ENCODE measurements at places on chromosomes 4 and X. TPM values are rescaled to one million over a fixed set of nuclear protein-coding genes. Genes with fewer than 3 reads are reported as not detected.
A peak's percentile ranks its signal among the peaks of the same experiment; 100 is the strongest.

- H3K36me3 ChIP-seq = no peaks in the 10 kb centered on the region
- H3K27ac ChIP-seq = no peak overlapping the region
- no peak for DNase-seq
- H3K4me1 ChIP-seq = no peaks in the 10 kb centered on the region
- no peaks in the 10 kb centered on the region for H3K27me3 ChIP-seq
Measured at GRCh38 chr4:66357316-66357715, 687.0 kb upstream of the EPHA5 start.

DNA sequence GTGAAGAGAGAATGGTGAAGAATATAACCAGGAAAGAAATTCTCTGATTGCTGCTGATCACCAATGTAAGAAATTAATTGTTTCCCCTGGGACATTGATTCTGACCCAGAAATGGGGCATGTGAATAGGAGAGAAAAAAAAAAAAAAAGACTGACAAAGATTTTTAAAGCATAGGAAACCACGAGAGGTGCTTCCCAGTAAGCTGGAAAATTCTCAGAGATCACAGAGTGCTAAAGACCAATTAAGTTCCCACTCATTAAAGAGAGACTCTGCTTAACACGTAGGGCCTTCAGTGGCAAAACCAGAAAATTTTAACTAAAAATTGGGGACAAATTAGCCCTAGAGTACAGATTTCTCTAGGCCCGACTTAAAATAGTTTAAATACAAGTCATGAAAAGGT is 604.4 kb downstream of the ARAP2 start:
- H3K36me3 ChIP-seq = no peaks in the 10 kb centered on the region
- no peak overlapping the region for H3K4me3 ChIP-seq
- no peak overlapping the region for H3K27ac ChIP-seq

Gene ASIC5
- not detected for total RNA-seq

Gene FAT1
- total RNA-seq = 9.2 TPM

Gene ANOS1
- 0.55 TPM for total RNA-seq

Gene ARHGAP6
- total RNA-seq = 0.69 TPM

Gene SPANXA2
- not detected for total RNA-seq

DNA sequence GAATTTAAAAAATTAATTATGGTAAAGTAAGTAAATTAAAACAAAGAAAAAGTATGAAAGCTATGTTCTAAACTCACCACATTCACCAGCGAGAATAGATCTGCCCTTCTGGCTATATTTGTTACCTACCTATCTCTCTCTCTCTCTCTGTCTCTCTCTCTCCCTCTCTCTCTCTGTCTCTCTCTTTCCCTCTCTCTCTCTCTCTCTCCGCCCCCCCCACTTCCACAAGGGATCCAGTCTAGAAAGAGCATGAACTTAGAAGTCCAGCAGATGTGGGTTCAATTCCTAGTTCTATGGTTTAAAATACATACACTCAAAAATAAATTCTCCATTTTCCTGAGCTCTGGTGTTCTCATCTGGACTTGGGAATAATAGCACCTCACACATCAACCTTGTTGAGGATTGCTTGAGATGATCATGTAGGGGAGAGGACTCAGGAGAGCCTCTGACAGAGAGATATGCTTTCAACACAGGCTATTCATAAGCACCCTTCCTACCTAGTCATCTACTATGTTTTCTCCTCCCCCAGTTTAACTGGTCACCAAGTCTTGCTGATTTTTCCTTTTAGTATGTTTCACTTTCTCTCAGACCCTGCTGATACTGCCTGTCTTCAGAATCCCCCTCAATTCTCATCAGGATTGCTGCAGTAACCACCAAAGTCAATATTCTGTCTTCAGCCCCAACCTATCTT is 64.7 kb downstream of the SLC7A11 start:
- no peaks in the 10 kb centered on the region for H3K27me3 ChIP-seq
- H3K27ac ChIP-seq = peak overlapping the region; percentile 20
- peaks cover 8% of the 10 kb centered on the region for H3K36me3 ChIP-seq
- no peak overlapping the region for H3K4me3 ChIP-seq
- DNase-seq = no peak

GRCh38 chr4:36786519-36786918 is 458.0 kb upstream of the NWD2 start:
- H3K27me3 ChIP-seq = no peaks in the 10 kb centered on the region
- no peaks in the 10 kb centered on the region for H3K36me3 ChIP-seq
- H3K4me1 ChIP-seq = no peaks in the 10 kb centered on the region
- no peak overlapping the region for H3K27ac ChIP-seq
- DNase-seq = no peak

DNA sequence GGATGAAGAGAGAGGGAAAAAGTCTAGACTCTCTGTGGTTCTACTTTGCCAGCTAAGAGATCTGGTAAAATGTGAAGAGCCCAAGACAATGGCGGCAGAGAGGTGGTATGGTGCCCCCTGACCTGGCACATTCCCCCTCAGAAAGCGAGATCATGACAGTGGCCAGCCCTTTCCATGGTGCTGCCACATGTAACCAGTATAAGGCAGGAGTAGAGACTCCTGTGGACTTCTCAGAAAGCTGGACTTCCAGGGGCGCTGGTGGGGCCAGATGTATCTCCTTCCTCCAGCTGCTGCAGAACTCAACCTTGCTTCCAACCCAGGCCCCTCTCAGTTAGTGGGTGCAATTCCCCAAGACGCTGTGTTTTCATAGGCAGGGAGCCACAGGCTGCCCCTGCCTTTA is 9.6 kb downstream of the CTAG1A start:
- H3K4me3 ChIP-seq = no peak overlapping the region
- no peak overlapping the region for H3K27ac ChIP-seq
- peaks cover 13% of the 10 kb centered on the region for H3K27me3 ChIP-seq
- no peaks in the 10 kb centered on the region for H3K4me1 ChIP-seq
- DNase-seq = no peak

Gene PROM1
- 1.7 TPM for total RNA-seq

DNA sequence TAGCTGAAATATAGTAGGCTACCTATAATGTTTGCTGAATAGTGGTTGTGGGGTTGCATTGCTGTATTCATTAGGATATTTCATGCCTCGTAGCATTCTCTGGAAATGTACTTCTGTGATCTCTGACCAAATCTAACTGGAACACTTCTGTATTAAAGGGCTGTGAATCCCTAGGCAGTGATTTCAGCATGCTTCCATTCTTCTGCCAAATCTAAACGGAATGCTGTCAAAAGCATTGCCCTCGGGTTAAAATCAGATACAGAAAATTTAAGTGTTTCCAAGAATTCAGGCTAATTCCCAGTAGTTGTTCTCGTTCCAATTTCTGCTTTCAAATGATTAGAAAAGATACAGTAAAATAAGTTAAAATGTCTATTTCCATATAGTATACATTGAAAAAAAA is 1847.5 kb upstream of the IGFBP7 start:
- H3K4me1 ChIP-seq = no peaks in the 10 kb centered on the region
- no peaks in the 10 kb centered on the region for H3K27me3 ChIP-seq
- no peak overlapping the region for H3K27ac ChIP-seq
- H3K4me3 ChIP-seq = no peak overlapping the region
- no peaks in the 10 kb centered on the region for H3K36me3 ChIP-seq

Gene HTRA3
- 8.2 TPM for total RNA-seq

DNA sequence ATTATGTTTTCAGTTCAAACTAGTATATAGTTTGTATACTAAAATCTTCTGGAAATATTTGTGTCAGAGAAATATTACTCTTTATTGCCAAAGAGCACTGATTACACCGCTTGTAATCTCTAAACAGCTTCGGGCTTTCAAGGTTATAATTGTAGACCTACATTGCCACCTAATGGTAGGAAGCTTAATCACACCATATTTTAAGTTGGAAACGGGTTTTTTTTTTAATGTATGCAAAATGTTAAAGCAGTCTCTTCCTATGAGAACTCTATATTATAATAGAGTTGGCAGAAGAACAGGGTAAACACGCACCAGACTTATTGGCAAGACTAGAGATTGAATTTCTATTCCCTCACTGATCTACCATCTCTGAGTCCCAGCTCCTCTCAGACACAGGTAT is 19.5 kb upstream of the NFXL1 start:
- H3K4me1 ChIP-seq = peaks cover 3% of the 10 kb centered on the region
- no peak overlapping the region for H3K4me3 ChIP-seq
- peaks cover 8% of the 10 kb centered on the region for H3K27me3 ChIP-seq
- DNase-seq = peak; percentile 45
- H3K36me3 ChIP-seq = no peaks in the 10 kb centered on the region
- no peak overlapping the region for H3K27ac ChIP-seq

DNA sequence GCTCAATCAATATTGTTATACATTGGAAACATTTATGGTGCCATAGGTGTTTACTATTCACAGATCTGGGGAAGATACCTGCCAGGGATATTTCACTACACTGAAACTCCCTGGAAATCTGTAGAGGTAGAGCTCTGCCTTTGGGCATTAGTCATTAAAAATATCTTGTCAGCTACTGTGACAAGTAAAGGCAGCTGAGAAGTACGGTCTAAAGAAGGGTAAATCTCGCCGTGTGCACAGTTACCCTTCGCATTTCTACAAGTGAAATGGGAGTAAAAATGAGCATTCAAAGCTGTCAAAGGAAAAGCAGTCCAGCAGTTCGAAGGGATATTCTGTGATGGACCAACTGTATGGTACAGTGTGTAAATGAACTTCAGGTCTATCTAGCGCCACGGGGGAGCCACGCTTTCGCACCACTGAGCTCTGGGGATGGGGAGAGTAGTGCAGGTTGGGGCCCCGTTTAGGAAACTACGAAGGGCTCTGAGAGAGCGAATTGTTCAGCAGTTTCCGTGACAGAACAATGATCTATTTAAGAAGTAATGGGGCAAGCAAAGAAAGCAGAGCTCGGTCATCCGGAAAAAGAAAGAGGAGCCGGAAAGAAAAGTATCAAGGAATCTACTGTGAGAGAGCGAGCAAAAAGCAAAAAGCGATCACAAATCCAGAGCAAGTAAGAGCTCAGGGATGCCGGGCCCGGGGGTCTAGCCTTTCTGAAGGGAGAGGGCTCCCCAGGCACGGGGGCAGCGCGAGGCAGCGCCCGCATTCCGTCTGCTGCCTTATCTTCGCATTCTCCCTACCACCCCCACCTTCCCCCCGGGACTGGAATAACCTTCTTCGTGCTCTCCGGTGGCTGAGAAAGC is 646 bp downstream of the TIGD4 start:
- peak; percentile 34 for DNase-seq
- H3K36me3 ChIP-seq = no peaks in the 10 kb centered on the region
- H3K27ac ChIP-seq = peak overlapping the region; percentile 56
- peak overlapping the region; percentile 76 for H3K4me3 ChIP-seq
- H3K27me3 ChIP-seq = peaks cover 11% of the 10 kb centered on the region

Data from endothelial cell of umbilical vein (primary cell).